ENCODE measurements at places on chromosomes 2 and 18.

GRCh38 chr2:107777974-107778373 is 48.7 kb upstream of the RGPD4 start:
- DNase-seq, result no peak

GRCh38 chr2:200943527-200944105 is 19.8 kb downstream of the ORC2 start:
- DNase-seq, result no peak

DNA sequence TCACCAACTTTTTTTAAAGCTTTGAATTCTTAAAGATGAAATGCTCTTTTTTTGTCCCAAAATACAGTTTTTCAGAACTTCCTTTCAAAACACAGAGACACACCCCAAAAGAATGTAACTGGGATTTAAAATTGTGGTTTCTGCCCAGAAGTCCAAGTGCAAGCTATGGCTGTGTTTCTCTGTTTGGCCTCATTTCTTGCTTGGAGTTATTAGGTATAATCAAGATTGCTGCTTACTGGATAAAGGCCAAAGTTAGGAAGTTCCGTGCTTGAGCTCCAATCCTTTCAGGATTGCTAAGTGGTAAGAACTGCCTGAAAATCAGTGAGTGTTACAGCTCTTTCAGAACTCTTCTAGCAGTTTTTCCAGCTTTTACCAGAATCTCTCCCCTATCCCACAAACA is 16.9 kb downstream of the ZBTB7C start:
- DNase-seq, result no peak

- peak; percentile 72 for DNase-seq
Measured at GRCh38 chr2:20241973-20242726, 17.2 kb upstream of the SDC1 start.

DNA sequence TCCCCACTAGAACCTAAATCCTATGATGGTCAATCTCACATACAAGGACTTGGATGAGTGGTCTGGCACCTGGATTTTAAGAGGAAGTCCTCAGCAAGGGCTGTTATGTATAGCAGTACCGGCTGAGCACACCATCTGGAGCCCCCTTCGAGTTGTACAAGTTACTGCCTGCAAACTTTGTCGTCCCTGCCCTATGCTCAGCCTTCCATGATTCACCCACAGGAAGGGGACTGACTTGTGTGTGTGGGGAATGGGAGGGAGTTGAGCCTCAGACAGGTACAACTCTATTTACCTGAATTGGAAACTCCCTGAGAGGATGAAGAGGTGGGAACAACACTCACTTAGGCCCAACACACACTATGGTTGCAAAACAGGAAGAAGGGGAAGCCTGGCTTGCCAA is 186.6 kb downstream of the MYO5B start:
- no peak for DNase-seq

DNA sequence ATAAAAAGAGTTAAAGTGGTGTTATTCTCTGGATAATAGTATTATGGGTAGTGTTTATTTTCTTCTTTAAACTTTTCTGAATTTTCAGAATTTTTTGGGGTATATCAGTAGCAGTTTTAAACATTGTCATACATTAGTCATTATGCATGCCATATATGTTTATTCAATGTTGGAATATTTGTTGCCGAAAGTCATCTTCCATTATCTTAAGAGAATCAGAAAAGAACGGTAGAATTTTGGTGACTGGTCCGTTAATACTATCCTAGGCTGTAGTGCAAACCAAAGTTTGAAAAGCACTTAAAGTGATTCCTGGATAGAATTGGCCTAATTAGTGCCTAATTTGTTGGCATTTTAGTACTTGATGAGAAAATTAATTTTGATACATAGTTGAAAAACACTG is 244.1 kb downstream of the PHLPP1 start:
- no peak for DNase-seq

- DNase-seq, result no peak
Measured at GRCh38 chr2:6928452-6928851, 11.2 kb downstream of the RNF144A start.

DNA sequence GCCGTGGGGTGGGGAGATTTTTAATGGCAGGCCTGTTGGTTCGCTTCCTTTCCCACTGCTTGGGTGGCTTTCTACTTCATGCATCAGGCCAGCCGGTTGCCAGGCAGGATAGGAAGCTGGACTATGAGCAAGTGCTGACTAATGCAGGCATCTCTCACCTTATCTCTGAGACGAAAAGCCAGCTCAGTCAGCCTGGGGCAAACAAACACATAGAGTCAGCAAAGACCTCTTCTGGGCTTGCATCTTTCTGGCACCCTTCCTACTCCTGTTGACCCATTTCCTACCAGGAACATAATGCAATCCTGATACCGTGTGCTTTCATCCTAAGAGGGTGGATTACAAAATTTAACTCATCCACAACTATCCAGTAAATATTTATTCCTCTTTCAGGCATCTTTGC is 416.6 kb upstream of the MEX3C start:
- DNase-seq, result no peak

Measured in stimulated activated CD8-positive, alpha-beta memory T cell treated with anti-CD3 and anti-CD28 coated beads, Interleukin-4, amount 100 ng/mL, for 48 hours (primary cell).